ENCODE measurements at places on chromosomes 2 and 18.

DNA sequence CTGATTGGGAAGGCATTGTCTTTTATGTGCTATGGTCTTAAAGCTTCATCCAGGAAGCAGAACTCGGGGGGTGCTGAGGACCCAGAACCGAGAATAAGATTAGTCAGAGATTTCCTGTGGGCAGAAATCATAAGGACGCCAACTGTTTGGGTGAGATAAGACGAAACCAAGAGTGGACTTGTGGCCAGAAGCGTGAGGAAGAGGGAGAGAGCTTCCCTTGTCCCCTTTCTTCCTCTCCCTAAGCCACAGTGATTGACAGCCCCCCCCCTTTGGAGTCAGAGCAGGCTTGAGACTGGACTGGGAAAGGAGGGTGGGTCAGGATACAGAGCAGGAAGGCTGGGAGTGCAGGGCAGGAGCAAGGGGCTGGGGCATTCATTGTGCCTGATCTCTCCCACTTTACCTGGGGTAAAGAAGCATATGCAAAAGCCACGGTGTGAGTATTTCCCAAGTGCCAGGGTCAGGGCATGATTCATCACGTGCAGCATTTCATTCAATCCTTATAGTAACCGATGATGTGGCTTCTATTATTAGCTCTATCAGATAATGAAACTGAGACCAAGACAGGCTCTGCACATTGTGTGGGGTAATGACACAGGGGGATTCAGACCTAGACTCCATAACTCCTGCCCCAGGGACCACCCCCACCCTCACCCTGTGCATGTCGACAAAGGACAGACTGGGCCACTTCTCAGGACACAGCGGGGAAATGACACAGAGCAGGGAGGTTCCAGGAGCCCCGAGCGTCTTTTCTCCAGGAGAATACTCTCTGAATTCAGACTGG is 3.0 kb upstream of the IL1RN start:
- DNase-seq: no peak

DNA sequence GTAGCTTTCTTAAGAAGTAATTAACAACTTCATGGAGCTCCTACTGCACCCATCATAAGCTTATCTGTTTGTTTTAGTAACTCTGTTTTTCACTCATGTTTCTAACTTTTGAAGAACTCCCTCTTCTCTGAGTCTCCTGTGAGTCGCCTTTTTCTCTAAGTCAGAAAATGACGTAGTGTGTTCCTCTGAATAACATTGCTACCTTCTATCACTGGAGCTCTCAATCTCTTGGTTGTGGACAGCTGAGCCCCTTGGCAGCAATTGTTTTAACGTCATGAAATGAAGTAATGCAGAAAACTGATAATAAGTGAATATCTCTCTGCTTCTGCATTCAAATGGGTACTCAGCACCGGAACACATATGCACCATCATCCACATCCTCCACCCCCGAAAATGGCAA is 433.3 kb upstream of the SALL3 start:
- no peak for DNase-seq

DNA sequence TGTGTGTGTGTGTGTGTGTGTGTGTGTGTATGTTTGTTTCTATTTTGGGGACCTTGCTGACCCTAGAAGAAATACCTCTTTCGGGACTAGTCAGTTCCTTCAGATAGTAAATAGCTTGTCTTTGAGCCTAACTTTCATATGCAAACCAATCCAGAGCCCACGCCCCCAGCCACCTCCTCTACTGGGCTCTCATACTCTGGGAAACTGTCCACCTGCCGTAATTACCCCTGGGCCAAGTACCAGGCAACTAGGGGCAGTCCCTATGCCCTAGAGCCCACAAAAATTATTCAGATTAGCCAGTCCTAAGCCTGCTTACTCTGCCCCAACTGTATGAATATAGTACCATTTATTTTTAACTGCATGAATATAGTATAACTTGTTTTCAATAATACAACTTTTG is 970.4 kb downstream of the EPHA4 start:
- DNase-seq: no peak

GRCh38 chr2:61335187-61335586 is 135.7 kb downstream of the USP34 start:
- no peak for DNase-seq

GRCh38 chr18:8732442-8733360 is 27.3 kb downstream of the MTCL1 start:
- DNase-seq: no peak

Measured in T-helper 2 cell (primary cell).